Left renal pelvis (tissue), 4 donors: ENCODE measurements at places on chromosomes 11 and 22. TPM values are rescaled to one million over a fixed set of nuclear protein-coding genes. Genes with fewer than 3 reads are reported as not detected.

GRCh38 chr11:46903846-46904245 is 14.5 kb downstream of the LRP4 start:
- no peak for DNase-seq

DNA sequence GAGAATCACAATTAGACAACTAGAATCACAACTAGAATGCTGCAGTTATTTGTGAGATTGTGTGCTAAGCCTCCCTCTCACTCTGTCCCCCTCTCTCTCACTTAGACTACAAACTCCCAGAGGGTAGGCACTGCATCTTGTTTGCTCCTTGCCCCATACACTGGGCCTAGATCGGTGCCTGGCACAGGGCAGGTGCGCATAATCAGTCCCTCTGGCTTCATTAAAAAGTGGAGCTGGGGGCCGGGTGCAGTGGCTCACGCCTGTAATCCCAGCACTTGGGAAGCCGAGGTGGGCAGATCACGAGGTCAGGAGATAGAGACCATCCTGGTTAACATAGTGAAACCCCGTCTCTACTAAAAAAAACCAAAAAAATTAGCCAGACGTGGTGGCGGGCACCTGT is 456.8 kb downstream of the MIAT start:
- no peak for DNase-seq

DNA sequence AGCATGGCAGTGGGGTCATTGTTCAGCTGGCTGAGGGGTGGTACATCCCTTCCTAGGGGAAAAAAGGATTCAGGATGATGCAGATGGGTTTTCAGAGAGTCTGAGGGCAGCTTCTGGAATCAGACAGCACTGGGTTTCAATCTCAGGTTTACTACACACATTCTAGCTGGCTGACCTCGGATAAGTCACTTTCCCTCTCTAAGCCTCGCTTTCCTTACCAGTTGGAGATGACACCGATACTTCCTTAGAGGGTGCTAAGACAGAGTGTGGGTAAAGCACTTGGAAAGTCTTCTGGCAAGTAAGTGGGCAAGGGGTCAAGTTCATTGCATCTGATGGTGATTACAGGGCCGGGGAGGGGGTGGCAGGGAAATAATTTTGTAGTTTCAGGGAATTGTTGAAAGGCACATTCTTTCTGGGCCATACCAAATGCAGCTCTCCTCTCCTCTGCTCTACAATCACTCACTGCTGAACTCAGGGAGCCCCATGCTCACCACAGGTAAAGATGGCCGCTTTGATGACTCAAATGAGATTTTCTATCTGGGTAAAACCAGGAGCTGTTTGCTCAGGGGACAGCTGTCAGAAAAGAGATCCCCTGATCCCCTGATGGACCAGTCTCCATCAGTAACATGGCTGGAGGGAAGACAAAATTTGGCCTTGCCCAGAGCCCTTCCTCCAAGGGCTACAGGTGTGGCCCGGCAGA is 6.5 kb upstream of the MIAT start:
- DNase-seq: no peak

Gene BTG4
- polyA plus RNA-seq: not detected

Gene CRELD2
- polyA plus RNA-seq: 25.4 TPM
